HepG2 (cell line): ENCODE measurements at places on chromosomes 3 and 15. TPM values are rescaled to one million over a fixed set of nuclear protein-coding genes. Genes with fewer than 3 reads are reported as not detected.

MCF2L2 gene
- not detected in 2 replicates for total RNA-seq

HIGD2B gene
- not detected in 2 replicates for total RNA-seq

NR2E3 gene
- not detected in 2 replicates for total RNA-seq

DNA sequence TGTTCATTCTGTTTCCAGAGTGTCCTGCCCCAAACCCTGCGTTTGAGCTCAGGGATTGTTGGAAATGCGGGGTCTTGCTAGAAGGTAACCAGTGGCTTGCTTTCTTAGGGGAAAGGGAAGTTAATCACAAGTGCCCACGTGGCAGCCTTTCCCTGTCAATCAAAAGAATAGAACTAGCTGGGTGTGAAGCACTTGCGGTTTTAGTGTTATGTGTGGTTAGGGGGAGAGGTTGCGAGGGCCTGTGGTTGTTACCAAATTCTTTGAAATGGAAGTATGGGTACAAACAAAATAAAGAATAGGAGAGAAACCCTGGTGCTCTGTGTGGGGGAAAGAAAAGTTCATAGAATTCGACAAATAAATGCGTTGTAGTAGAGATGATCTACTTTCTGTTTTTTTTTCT lies 67.6 kb downstream of the FNDC3B start:
- H3K4me3 ChIP-seq, result no peak overlapping the region
- H3K36me3 ChIP-seq, result peaks cover 42% of the 10 kb centered on the region
- DNase-seq, result no peak
- H3K4me1 ChIP-seq, result peaks cover 98% of the 10 kb centered on the region
- H3K27me3 ChIP-seq, result no peaks in the 10 kb centered on the region

PTH1R gene
- not detected in 2 replicates for total RNA-seq

DNA sequence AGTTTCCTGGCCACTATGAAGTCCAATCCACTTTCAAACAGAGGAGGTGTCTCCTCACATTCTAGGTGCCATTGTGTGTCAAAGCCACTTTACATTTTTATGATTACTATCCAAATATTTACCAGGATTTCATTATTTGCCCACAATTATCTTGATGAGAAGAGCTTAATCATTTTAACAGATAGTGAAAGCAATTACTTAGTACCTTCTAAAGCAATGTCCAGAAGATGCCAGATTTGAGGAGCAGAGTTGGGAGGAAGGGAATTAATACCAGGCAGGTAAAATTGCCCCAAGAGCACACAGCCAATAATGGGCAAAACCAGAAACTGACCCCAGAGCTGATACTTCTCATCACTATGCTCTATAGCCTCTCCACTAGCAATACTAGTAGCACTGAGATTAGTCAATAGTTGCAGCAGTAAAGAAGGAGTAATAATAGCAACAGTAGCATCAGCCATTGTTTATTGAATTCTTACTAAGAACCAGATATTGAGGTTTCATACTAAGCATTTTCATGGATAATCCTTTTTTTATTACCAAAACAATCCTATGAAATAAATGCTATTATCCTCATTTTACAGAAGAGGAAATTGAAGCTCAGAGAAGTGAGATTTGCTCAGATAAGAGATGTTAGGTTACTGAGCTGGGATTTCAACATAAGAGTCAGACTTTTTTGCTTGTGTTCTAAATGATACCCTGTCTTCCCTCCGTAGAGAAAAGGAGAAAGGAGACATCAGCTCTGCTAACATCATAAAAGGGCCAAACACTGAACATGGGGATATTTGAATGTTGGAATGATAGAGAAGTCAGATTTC lies 509.3 kb upstream of the CFAP20DC start:
- no peaks in the 10 kb centered on the region for H3K36me3 ChIP-seq
- no peak for DNase-seq
- no peaks in the 10 kb centered on the region for H3K4me1 ChIP-seq
- no peak overlapping the region for H3K4me3 ChIP-seq

GRCh38 chr15:61974759-61975158 lies 85.5 kb downstream of the VPS13C start:
- no peaks in the 10 kb centered on the region for H3K4me1 ChIP-seq
- DNase-seq, result no peak
- H3K27ac ChIP-seq, result no peak overlapping the region
- H3K27me3 ChIP-seq, result no peaks in the 10 kb centered on the region

ZNF385D gene
- not detected in 2 replicates for total RNA-seq

TGFBR2 gene
- 68.1 and 82.2 TPM in 2 replicates for total RNA-seq

LOXL1 gene
- total RNA-seq, result 0.51 TPM in 1 of 2 replicates, not detected in the other

DNA sequence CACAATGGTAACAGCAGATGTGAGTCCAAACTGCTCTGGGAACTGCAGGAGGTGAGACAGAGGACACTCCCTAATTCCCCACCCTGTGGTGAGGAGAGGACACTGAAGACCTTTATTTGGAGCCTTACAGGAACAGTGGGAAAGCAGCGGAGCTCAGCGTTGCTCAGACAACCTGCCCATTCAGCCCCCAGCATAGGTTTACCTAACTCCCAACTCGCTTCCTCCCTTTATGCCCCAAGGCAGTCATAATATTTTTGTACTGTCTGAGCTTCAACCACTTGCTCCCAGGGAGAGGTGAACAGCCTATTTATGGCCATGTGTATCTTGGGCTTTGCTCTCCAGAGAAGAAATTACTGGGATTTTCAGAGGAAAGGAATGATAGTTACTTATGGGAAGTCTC lies 34.1 kb downstream of the SHC4 start:
- H3K27me3 ChIP-seq, result no peaks in the 10 kb centered on the region; the same call in 2 of the 3 replicates
- DNase-seq, result no peak

TEX55 gene
- not detected in 2 replicates for total RNA-seq

- no peak overlapping the region for H3K4me3 ChIP-seq
- H3K27me3 ChIP-seq, result no peaks in the 10 kb centered on the region
Observed at GRCh38 chr3:49966233-49966942, 26.4 kb downstream of the RBM6 start.

TRH gene
- total RNA-seq, result not detected in 2 replicates

DNA sequence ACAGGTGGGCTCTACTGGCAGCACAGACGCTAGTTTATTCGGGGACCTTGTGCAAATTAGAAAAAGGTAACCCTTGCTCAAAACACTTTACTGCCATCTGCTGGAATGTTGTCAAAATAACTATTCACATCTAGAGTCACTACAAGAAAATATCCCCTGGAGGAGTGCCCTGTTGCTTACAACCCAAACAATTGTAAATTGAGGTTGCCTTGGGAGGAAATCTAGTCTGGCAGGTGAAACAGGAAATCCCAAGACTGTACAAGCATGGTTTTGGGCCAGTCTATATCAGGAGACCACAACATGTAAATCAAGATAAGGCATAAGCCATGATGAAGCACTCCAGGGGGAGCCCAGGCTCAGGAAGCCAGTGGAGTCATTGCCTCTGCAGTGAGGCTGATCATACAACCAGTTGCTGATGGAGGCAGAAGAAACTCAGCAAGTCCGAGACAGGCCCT lies 136.8 kb upstream of the ACP3 start:
- no peaks in the 10 kb centered on the region for H3K36me3 ChIP-seq
- DNase-seq, result peak; percentile 38
- H3K27ac ChIP-seq, result no peak overlapping the region

IL5RA gene
- not detected in 2 replicates for total RNA-seq

DNA sequence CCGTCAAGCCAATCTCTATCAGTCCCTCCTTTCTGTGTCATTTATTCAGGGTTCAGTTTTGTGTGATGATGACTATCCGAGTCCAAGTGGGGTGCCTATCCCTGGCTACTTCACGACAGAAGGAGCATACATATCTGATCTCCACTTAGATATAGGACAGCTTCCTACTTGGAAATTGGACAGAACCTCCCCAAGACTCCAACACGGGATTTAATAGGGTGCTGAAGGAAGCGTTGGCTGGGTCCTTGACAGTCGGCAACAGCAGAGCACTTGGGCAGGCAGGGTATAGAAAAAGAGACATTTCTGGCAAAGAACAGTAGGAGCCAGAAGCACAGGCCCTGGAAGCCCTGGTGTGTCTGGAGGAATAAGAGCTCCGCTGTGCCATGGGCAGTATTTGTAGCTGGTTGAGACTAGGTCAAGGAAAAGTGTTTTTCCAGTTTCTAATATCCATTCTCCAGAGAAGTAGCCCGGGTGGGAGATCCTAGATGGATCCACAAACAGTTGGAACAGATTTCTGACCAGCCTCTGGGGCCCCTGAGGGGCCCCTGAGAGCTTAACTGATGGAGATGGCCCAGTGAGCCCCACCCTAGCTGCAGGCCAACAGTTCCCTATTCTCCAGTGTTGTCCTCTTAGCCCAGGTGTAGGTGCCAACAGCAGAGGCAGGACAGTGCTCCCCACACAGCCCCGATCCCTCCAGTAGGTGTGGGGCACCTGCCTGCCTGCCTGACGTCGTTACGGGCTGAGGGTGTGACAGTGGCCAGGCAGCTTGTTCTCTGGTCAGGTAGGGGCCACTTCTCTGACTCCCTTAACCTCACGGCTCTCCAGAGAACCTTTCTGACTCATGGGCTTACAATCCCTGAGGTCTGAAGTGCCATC lies 130.8 kb downstream of the CHCHD6 start:
- no peaks in the 10 kb centered on the region for H3K27me3 ChIP-seq
- H3K4me3 ChIP-seq, result no peak overlapping the region
- H3K36me3 ChIP-seq, result no peaks in the 10 kb centered on the region; the same call in 1 of the 2 replicates
- no peak overlapping the region for H3K27ac ChIP-seq
- no peaks in the 10 kb centered on the region for H3K4me1 ChIP-seq
- DNase-seq, result no peak

DNA sequence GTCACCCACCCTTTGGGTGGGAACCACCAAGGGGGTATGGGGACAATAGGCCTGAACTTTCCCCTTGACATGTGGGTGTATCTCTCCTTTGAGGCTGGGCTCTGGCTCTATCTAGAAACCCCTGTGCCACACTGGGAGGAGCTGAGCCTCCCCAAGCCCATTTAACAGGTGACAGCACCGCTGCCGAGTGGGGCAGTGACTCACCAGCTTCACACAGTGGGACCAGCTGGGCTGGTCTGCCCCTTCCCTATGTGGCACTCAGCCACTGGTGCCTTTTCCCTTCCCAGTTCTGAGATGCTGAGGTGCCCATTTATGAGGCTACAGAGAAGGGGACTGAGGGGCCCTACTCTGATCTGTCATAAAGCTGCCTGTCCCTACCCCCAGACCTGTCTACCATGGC lies 5.1 kb downstream of the PSTPIP1 start:
- DNase-seq, result no peak
- no peaks in the 10 kb centered on the region for H3K36me3 ChIP-seq
- peaks cover 7% of the 10 kb centered on the region for H3K27me3 ChIP-seq
- no peak overlapping the region for H3K27ac ChIP-seq

SCN11A gene
- total RNA-seq, result 0.02 TPM in 1 of 2 replicates, not detected in the other

GRCh38 chr15:83243634-83244033 lies 36.0 kb upstream of the HDGFL3 start:
- H3K27me3 ChIP-seq, result no peaks in the 10 kb centered on the region; the same call in 2 of the 3 replicates
- no peak overlapping the region for H3K27ac ChIP-seq
- no peaks in the 10 kb centered on the region for H3K36me3 ChIP-seq
- no peaks in the 10 kb centered on the region for H3K4me1 ChIP-seq
- H3K4me3 ChIP-seq, result no peak overlapping the region
- DNase-seq, result no peak

HRH1 gene
- total RNA-seq, result not detected in 2 replicates

- H3K4me1 ChIP-seq, result peaks cover 21% of the 10 kb centered on the region
- DNase-seq, result no peak
- H3K27me3 ChIP-seq, result no peaks in the 10 kb centered on the region; the same call in 1 of the 2 replicates
Observed at GRCh38 chr3:190694335-190695001, 168.0 kb downstream of the GMNC start.

- H3K27ac ChIP-seq, result no peak overlapping the region
- H3K36me3 ChIP-seq, result no peaks in the 10 kb centered on the region
- H3K4me1 ChIP-seq, result no peaks in the 10 kb centered on the region
Observed at GRCh38 chr3:164465172-164465571, 613.1 kb downstream of the SI start.

- H3K27me3 ChIP-seq, result no peaks in the 10 kb centered on the region
- H3K4me1 ChIP-seq, result no peaks in the 10 kb centered on the region
- no peaks in the 10 kb centered on the region for H3K36me3 ChIP-seq
- DNase-seq, result no peak
Observed at GRCh38 chr3:105177576-105177975, 189.1 kb upstream of the ALCAM start.

DNA sequence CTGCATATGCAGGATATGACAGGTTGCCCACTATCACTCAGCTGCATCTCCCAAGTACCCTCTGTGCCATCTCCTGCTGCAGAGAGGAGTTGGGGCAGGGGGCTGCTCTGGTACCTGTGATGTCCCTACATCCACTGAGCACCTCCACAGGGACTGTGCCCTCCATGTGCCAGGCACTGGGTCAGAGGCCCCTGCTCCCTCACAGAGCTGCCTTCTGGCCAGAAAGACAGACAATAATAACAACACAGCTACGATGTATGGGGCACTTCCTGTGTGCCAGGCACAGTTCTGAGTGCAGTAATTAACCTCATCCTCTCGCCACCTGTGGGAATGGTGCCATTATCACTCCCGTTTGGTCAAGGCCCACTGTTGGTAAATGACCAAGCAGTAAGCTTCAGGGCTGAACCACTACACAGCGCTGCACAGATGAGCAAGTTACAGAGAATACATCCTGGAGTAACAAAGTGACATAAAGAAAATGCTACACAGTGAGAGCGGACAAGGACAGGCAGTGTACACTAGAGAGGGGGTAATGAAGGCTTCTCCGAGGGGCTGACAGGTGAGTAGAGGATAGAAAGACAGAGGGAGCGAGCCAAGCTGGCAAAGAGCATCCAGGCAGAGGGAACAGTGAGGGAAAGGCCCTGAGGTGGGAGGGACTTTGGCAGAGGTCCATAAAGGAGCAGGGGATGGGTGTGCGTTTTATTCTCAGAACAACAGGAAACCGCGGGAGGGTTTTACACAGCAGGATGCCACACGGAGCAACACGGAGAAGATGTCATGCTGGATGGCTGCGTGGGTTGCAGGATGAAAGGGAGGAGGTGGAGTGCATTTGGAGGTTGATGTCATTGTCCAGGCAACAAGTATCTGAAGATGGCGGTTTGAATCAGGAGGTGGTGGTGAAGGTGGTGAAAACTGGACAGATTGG lies 13.6 kb downstream of the WNT7A start:
- no peak for DNase-seq
- no peak overlapping the region for H3K27ac ChIP-seq
- H3K4me1 ChIP-seq, result no peaks in the 10 kb centered on the region
- H3K36me3 ChIP-seq, result no peaks in the 10 kb centered on the region

GRCh38 chr3:184532940-184533732 lies 28.4 kb upstream of the EPHB3 start:
- H3K27ac ChIP-seq, result no peak overlapping the region
- H3K36me3 ChIP-seq, result no peaks in the 10 kb centered on the region
- H3K4me3 ChIP-seq, result no peak overlapping the region
- H3K4me1 ChIP-seq, result no peaks in the 10 kb centered on the region

EXD1 gene
- not detected in 2 replicates for total RNA-seq

TF gene
- 4,983 and 10,074 TPM in 2 replicates for total RNA-seq
